ENCODE measurements at places on chromosomes 4 and X.
A peak's percentile ranks its signal among the peaks of the same experiment; 100 is the strongest.

- no peak for DNase-seq
Measured at GRCh38 chr4:31275906-31276305, 555.7 kb downstream of the PCDH7 start.

DNA sequence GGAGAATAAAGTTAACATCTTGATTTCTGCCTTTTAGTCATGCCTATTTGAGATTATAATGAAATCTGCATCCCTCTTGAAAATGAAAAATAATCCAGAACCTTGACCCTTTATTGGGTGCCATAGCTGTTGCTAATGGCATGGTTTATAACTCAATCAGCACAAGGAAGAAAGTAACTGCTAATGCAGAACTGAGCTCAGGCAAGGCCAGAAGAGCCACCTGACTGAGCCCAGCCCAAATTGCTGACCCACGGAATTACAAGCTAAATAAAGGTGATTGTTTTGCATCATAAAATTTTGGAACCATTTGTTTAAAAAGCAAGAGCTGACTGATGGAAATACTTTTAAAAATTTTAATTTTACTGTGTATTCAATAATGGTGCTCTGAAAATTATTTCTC is 76.4 kb upstream of the TBL1X start:
- no peak for DNase-seq

GRCh38 chr4:178953447-178954120 is 1511.3 kb upstream of the AGA start:
- no peak for DNase-seq

GRCh38 chr4:109966891-109967481 is 54.3 kb downstream of the EGF start:
- no peak for DNase-seq

DNA sequence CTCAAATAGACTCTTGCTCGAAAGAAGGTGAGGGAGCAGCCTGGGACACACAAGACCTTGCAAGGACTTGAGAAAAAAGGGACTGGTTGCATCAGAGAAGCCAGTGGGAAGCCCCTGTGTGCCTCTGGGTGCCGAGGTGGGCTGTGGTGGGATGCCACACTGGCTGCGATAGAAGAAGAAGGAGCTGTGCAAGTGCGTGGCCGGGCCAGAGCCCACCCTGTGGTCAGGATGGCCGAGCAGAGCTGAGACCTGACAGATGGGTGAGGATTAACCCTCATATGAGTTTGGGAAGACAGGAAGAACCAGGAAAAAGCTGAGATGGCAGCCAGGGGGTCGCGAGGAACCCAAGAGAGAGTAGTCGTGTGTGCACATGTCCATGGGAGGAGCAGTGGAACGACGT is 44.6 kb upstream of the HGFAC start:
- DNase-seq = no peak

DNA sequence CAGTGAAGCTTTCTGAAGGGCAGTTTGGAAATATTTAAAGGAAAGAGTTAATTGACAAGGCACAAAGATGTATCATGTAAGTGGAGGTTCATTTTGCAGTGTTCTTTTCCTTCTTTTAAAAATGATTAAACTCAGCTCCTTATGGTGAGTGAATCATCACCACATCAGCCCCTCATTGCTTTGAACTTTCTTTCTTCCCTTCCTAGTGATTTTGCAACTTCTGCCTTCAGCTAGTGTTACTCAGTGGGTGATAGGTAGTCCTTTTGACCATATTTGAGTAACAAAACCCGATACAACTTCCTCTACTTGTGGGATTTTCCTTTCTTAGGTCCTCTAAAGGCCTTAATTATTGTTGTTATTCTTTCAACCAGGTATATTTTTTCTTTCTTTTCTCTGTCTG is 8.2 kb downstream of the ZCCHC4 start:
- no peak for DNase-seq

GRCh38 chr4:8081621-8082516 is 76.7 kb downstream of the ABLIM2 start:
- no peak for DNase-seq

DNA sequence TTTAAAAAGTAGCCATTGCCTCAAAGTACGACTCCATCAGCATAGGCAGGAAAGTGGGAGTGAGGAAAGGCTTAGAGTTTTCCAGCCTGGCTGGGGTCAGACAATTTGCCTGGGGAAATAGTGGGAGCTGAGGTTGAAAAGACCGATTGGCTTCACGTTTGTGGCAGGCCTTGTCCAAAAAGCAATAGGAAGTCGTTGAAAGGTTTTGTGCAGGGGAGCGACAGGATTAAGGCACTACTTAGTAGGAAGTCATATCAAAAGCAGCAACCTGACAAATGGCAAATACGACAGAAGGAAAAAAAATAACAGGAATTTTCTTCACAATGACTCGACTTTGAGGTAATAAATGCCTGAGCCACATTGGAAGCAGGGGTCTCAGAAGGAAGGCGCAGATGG is 691 bp upstream of the EREG start:
- DNase-seq = no peak

DNA sequence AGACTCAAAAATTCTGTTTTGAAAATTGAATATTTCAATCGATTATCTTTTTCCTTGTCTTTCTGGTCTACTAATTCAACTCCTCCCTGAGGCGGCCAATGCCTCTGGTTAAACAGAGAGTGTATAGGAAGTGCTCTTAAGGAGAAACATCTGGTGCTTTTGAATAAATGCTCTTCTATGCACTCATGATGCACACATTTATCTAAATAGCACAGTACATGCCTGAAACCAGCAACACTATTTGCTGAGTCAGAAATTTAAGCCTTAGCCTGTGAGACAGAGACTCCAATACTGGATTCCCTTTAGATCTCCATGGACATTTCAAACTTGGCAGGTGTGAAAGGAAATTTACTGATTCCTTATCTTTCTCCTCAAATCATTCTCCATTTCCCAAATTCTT is 118.6 kb downstream of the SLIT2 start:
- no peak for DNase-seq

DNA sequence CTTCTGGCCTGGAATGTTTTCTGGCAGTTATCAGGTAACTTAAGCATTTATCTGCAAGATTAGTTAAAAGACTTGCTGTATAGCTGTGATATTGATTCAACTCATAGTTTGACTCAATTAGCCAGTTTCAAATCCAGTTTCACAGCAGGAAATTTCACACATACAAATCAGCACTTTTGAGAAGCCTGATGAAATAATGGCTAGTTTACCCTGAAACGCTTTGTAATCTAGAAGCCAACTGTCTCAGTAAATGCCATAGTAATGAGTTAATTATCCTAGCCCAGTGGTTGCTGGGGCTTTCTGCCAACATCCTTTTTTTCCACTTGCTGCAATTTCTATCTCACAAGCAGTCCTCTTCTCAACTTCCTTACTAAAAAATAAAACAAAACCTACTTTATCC is 53.1 kb downstream of the ARHGEF38 start:
- DNase-seq = no peak

DNA sequence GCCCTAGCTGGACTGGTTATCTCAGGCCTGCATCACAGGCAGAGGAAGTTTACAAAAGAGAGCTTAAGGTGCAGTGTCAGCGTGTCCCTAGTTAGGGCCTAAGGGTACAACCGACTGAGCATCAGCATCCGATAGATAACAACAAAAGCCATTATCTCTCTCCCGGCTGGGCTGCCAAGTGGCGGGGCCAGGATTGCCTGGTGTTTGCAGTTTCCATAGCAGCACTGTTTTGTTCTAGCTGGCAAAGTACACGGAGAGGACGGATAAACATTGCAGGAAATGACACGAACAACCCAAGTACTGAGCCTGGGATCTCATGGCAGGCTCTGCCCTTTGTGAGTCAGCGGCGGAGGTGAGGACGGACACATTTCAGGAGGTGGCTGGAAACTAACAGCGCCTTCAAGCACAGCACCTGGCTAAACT is 104.7 kb upstream of the NOCT start:
- DNase-seq = no peak

- peak; percentile 10 for DNase-seq
Measured at GRCh38 chr4:169109035-169109675, 99.1 kb upstream of the CBR4 start.

DNA sequence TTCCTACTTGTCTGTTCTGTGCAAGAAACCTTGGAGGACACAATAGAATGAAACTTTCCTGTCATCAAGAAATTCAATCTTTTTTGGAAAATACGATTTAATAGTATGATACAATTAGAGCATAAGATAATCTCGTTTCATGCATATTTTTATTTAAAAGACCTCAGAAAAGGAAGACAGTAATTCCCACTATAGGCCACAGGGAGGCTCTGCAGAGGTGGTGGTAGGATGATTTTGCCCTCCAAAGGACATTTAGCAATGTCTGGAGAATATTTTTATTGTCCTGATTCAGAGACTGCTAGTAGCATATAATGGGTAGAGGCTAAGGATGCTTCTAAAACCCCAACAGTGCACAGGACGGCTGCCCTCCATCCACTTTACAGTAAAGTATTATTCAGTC is 68.7 kb downstream of the PAK3 start:
- peak; percentile 11 for DNase-seq

GRCh38 chr4:160299177-160299576 is 1196.3 kb downstream of the RAPGEF2 start:
- no peak for DNase-seq

- no peak for DNase-seq
Measured at GRCh38 chrX:13398839-13399238, 79.0 kb upstream of the ATXN3L start.

GRCh38 chrX:22395372-22395771 is 122.7 kb downstream of the CBLL2 start:
- DNase-seq = no peak

DNA sequence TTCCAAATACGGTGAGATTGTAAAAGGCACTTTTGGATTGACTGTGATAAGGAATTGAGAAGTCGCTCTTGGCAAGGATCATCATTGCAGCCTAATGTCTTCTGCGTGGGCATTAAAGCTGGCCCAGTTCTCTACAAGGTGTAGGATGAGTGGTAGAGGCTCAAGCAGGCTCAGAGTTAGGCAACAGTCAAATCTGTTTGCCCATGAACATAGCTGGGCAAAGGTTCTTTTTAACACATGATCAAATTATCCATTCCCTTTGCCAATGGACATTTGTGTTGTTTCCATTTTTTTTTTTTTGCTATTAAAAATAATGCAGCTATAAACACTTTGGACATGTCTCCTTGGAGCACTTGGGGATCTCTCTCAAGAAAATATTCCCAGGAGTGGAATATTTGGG is 229.1 kb upstream of the FAT1 start:
- no peak for DNase-seq

DNA sequence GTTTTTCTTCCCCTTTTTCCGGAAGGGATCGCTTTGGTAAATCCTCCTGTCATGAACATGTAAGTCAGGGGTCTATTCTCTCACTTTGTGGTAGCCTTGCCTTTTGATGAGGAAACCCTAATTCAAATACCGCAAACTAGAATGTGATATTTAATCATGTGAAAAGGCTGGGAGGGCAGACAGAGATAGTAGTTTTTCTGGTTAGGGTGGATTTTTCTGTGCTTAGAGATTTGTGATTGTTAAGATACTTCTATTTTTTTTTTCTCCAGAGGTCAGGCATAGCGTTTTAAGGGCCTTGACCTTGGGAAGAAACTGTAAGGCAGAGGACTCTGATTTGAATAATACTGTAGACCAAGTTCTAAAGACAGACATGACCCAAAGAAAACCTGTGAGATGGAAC is 41.8 kb upstream of the PACRGL start:
- DNase-seq = no peak

GRCh38 chrX:150334100-150334499 is 29.0 kb upstream of the MAMLD1 start:
- DNase-seq = no peak

DNA sequence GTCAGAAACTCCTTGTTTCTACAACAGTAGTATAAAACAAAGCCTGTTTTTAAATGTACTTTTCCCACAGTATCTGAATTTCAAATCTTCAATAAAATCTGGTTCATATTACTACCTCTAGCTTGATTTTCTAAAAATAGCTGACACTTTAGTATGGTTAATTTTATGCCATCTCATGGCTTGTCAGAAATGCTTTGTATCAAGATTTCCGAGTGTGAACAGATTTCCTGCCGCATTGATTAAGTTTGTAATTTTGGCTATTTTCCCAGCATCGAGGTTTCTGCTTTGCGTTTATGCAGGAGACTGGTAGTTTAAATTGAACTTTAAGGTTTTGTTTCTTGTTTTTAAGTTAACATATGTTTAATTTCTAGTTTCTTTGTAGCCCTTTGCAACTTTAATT is 44.2 kb downstream of the CLCN3 start:
- DNase-seq = no peak

GRCh38 chrX:113919387-113919786 is 664.5 kb upstream of the HTR2C start:
- no peak for DNase-seq

GRCh38 chr4:150135134-150135772 is 57.0 kb downstream of the DCLK2 start:
- no peak for DNase-seq

GRCh38 chr4:91280551-91281290 is 1023.0 kb upstream of the GRID2 start:
- DNase-seq = peak; percentile 1

- no peak for DNase-seq
Measured at GRCh38 chrX:45888518-45888917, 656.7 kb downstream of the ZNF674 start.

- DNase-seq = no peak
Measured at GRCh38 chr4:88398381-88398780, 19.7 kb downstream of the HERC6 start.

- no peak for DNase-seq
Measured at GRCh38 chr4:89829470-89830138, 7.4 kb downstream of the SNCA start.

DNA sequence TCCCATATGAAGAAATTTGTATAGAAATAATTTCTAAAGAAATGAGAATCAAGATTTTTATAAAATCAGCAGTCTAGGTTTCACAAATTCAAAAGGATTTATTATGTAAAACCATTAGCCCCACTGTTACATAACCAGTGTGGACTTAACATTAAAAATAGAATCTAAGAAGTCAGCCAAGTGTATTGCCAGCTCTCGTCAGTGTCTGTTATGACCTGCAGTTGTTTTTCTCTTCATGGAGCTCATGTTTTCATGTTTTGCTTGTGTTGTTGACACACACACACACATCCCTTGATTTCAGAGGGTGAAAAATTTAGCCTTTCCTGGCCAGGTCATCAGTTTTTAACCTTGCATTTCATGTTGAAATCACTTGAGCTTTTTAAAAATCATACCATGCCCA is 39.5 kb downstream of the USP38 start:
- DNase-seq = no peak

DNA sequence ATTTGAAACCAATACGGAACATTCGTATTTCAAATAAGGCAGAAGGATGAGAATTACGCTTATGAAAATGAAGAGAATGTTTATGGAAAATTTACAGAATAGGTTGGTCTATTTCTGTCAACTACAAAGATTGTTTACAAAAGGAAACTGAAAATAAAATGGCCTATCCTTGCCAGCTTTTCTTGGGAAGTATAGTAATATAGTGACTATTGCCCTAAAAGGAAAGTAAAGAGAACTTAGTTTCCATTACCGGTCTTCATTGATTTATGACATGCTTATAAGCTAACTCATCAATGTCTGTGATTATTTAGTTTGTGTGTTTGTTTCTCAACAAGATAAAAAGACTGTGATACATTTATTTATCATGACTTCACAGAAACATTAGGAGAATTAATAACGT is 2.9 kb upstream of the SPRY1 start:
- DNase-seq = no peak

GRCh38 chr4:153509724-153510123 is 43.6 kb downstream of the TMEM131L start:
- no peak for DNase-seq

Data from NCI-H524 (cell line).